Occipital lobe (tissue), 3 donors: ENCODE measurements at places on chromosomes 6 and 20. TPM values are rescaled to one million over a fixed set of nuclear protein-coding genes. Genes with fewer than 3 reads are reported as not detected.

The BPIFB6 gene
- not detected for total RNA-seq

The PARD6B gene
- total RNA-seq = 17.5 TPM

The CEP162 gene
- total RNA-seq = 49.4 TPM

The GCNT2 gene
- 14.8 TPM for total RNA-seq

The CASS4 gene
- total RNA-seq = 0.16 TPM

The ANKRD66 gene
- total RNA-seq = 0.16 TPM

The XKR7 gene
- total RNA-seq = 12.6 TPM

The ZBTB46 gene
- 21.5 TPM for total RNA-seq

The SIRPA gene
- total RNA-seq = 3.9 TPM

The MTG2 gene
- 14.8 TPM for total RNA-seq

The PI16 gene
- 0.78 TPM for total RNA-seq

The C2 gene
- 4.7 TPM for total RNA-seq

The CRISP2 gene
- not detected for total RNA-seq
